CD4-positive, alpha-beta T cell treated with Interleukin-17A for 4 hours (primary cell): ENCODE measurements at places on chromosomes 3 and 15.

- DNase-seq: no peak
These were observed 250.9 kb downstream of the EPHA3 start for GRCh38 chr3:89358281-89358680.

- no peak for DNase-seq
These were observed 90.5 kb upstream of the CSPG5 start for GRCh38 chr3:47669026-47669749.

GRCh38 chr3:149528340-149528650, 53.8 kb downstream of the TM4SF4 start:
- DNase-seq: no peak

GRCh38 chr3:46874430-46874829, 3.1 kb upstream of the PTH1R start:
- DNase-seq: no peak
